ENCODE measurements at places on chromosomes 1 and 21.

DNA sequence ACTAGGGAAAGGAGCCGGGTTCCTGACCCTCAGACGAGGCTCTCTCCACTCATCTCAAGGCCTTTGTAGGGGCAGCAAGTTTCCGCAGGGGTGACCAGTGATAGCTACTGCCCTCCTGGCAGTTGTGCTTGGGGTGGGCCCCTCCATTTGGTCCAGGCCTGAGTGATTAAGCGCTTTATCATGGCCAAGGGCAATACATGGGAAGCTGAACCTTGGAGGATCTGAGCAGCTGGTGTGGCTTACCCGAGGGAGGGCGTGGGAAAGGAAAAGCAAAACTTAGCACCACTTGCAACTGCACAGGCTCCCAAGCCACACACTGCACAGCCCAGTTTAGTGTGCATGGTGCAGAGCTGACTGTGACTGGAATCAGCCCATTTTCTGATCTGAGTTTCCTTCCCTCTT lies 47.8 kb downstream of the GADD45A start:
- no peak for DNase-seq

- no peak for DNase-seq
Observed at GRCh38 chr1:61869691-61870109, 127.4 kb downstream of the PATJ start.

DNA sequence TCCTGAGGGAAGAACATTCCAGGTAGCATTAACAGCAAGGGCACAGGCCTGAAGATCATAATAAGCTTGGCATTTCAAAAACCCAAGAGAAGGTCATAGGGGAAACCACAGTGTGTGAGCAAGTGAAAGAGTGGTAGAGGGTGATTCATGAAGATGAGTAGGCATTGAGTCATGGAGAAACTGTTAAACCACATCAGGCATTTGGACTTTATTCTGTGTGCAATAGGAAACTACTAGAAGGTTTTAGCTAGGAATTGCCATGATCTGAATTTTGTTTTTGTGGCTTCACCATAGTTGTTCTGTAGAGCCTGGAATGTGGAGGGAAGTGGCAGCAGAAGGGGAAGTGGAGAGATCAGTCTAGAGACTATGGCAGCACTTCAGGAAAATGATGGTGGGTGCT lies 359.0 kb upstream of the PTBP2 start:
- peak; percentile 3 for DNase-seq

GRCh38 chr1:55065648-55066047 lies 26.3 kb downstream of the PCSK9 start:
- DNase-seq, result peak; percentile 64

GRCh38 chr1:86845514-86845913 lies 68.4 kb downstream of the SELENOF start:
- DNase-seq, result no peak

GRCh38 chr21:42214081-42214750 lies 4.7 kb upstream of the ABCG1 start:
- DNase-seq, result no peak

DNA sequence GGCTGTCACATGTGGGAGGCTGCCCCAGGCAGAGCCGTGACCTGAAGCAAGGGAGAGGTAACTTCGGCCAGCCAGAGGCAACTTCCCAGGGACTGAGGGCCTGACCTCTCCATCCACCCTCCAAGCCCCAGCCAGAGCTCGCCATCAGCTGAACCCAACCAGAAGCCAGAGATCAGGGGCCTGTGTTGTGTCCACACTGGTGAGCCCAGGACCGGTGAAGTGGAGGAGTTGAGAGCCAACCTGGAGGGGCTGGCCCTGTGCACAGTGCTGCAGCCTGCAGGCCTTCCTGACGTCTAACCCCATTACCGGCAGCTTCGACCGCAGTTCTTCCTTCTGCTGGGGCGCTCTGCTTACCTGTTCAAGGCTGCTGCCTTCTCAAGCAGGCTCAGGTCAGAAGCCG lies 19.6 kb upstream of the PDE9A start:
- no peak for DNase-seq

DNA sequence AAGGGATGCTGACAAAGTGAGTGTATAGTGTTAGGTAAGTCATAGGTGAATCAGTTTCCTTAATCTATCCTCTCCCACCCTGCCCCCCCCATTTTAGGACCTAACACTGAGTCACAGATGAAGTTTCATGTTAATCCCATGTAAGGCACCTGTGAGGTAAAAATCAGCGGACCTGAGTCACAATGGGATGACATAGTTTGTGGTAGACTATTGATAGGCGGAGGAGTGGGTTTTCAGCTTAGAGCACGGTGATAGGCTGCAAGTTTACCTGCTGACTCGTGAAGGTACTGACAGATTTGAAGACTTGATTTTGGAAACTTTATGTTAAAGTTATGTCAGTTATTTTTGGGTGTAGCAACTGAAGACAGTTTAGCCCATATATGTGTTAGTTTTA lies 1.7 kb downstream of the TOR1AIP1 start:
- DNase-seq, result no peak

DNA sequence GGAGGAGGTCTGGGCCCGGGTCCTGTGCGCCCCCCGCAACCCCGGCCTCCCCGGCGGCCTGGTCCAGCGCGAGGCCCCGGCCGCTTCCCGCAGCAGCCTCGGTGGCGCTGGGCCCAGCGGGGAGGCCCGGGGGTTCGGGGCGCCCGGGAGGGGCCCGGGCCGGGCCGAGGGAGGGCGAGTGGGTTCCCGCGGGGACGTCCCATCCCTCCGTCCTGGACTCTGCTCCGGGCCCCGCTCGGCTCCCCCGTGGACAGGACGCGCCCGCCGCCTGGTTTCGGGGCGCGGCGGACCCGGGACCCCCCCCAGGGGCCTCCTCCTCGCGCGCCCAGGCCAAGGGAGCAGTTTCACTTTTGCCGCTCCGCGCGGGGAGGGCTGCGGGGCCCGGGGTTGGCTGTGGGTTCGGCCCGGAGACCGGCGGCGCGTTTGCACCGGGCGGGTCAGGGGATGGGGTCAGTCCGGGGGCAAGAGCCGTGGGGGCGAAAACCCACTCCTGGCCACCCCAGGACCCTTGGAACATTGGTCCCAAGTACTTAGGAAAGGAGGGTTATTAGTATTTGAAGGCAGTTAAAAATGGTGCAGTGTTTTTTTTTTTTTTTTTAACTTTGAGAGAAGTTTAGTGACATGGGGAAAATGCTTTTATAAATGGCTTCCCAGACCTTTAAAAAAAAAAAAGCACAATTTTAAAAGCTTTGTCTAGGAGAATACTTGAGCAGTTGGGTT lies 677 bp downstream of the AGPAT3 start:
- no peak for DNase-seq

DNA sequence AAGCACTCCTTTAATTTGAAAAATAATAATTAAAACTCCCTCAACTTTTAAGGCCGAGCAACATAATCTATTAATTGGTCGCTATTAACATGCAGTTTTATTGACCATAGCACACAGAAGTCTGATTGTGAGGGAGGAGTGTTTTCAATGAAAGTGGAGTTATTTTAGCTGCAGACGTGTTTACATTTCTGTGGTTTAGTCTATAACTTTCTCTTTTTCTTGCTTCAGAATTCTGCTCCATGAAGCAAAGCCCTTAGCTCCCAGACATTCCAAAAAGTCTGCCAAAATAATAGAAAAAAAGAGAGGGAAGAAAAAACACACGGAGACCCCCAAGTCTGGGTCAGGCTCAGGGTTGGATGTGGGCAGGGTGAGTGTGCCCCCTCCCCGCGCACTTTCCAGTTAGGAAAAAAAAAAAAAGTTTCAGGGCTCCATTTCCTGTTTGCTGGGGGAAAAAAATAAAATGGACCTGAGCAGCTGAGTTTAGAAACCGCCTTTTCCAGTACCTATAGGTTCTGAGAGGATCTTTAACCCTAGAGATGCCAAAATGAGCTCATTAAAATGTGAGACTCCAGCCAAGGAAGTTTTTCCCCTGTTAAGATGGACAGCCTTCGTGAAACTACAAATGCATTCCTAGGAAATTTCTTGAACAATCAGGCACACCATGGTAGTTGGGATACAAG lies 143.7 kb upstream of the ETS2 start:
- DNase-seq, result no peak

DNA sequence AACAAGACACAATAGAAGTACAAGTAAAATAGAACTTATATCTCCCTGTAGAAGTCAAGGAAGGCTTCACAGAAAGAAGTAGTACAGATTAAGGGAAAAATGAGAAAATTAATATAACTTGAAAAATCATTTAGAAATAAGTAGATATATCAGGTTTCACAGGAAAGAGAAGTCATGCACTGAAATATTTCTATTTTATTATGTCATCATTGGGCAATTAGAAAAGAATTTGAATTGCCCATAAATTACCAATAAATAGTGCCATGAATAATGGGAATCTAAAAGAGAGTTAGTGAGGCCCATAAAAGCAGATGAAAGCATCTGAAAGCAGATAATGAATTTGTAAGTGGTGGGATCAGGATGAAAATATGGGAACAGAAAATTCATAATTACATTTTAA lies 1597.8 kb downstream of the PLA2G4A start:
- no peak for DNase-seq

- DNase-seq, result no peak
Observed at GRCh38 chr1:181969902-181970301, 91.6 kb downstream of the ZNF648 start.

DNA sequence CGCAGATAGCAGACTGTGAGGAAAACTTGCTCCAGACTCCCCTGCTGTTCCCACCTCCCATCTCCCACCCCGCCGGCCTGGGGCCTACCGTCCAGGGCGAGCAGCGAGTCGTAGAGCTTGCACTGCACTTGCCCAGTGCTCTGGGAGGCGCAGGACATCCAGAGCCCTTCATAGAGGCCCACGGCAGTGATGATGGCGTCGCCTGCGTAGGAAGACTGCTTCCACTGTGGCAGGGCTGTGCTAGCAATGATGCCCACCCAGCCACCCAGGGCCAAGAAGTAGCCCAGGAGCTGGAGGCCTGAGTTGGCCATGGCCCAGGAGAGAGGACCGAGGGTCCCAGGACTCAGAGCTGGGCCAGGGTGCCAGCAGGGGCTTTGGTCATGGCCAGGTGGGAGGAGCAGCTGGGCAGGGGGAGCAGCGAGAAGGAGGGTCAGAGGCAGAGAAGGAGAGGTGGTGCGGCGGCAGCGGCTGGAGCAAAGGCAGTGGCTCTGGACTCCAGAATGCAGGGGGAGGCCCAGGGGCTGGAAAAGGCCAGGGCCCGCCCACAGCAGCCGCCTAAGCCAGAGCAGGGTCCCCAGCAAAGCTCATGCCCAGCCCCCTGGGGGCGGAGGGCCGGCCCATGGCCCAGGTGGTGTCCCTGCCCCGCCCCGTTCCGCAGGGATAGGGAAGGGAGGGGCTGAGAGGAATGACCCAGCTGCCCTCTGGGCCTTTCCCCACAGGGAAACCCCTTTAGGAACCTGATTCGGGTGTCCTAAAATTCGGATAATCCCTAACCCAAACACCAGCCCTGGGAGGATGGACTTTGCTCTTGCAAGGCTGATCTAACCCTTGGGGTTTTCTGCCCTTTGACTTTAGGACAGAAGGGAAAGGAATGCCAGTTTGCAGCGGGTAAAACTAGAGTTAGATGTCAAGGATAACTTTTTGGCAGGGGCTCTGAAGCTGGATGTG lies at the start of gene CLDN19:
CLDN19 (minus strand) TSS at position 484 of the 948 bp plus-strand sequence; CDS start at position 311, 173 bp downstream.
- DNase-seq, result no peak

- no peak for DNase-seq
Observed at GRCh38 chr1:213723187-213723586, 264.6 kb upstream of the PROX1 start.

DNA sequence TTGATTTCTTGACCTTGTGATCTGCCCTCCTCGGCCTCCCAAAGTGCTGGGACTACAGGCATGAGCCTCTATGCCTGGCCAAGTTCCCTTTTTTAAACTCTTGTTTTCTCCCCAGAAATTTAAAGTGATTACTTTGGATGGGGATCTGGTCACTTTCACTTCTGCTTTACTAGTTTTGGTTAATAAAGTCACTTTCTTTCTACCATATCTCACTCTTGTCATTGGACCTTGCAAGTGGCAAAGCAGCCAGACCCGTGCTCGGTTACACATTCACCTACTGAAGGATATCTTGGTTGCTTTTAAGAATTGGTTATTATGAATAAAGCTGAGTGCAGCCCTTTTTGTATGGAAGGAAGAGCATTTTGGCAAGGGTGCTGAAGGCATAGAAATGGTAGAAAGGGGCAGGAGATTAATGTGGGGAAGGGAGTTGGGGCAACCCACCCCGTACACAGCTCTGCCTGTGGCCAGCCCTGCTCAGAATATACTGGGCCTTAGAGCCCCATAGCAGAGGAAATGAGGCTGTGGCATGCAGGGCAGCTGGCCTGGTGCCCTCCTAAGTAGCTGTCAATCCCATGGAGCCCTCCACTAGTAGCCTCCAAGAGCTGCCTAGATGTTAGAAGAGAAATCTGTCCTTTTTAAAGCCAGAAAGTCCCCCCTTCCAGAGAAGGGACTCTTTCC lies 40.7 kb downstream of the CD2 start:
- no peak for DNase-seq

GRCh38 chr1:89546082-89546889 lies 21.7 kb downstream of the LRRC8B start:
- no peak for DNase-seq

- no peak for DNase-seq
Observed at GRCh38 chr21:21007606-21008005, 9.4 kb downstream of the NCAM2 start.

DNA sequence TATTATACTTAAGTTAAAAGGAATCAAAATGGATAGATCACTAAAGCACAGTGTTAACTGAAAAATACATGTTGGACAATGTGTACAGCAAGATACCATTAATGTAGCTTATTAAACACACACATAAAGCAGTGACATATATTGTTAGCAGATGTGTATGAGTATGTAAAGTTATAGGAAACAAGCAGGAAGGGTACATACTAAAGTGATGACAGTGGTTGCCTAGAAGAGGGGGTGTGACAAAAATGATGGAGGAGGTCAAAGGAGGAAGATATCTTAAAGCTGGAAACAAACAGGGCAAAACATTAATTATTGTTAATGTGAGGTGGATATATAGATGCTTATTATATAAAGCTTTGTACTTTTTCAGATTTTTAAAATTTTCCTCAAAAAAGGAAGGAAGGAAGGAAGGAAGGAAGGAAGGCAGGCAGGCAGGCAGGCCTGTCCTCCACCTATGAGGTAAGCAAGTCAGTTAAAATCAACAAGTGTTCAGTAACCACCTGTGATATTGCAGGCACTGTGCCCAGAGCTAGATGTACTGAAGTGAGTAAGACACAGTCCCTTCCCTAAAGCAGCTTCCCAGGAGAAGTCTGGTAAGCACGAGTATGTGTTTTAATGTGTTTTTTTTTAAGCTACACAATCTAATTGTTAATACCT lies 252.9 kb upstream of the NR5A2 start:
- DNase-seq, result no peak

- no peak for DNase-seq
Observed at GRCh38 chr1:189662190-189662589, 815.5 kb downstream of the BRINP3 start.

DNA sequence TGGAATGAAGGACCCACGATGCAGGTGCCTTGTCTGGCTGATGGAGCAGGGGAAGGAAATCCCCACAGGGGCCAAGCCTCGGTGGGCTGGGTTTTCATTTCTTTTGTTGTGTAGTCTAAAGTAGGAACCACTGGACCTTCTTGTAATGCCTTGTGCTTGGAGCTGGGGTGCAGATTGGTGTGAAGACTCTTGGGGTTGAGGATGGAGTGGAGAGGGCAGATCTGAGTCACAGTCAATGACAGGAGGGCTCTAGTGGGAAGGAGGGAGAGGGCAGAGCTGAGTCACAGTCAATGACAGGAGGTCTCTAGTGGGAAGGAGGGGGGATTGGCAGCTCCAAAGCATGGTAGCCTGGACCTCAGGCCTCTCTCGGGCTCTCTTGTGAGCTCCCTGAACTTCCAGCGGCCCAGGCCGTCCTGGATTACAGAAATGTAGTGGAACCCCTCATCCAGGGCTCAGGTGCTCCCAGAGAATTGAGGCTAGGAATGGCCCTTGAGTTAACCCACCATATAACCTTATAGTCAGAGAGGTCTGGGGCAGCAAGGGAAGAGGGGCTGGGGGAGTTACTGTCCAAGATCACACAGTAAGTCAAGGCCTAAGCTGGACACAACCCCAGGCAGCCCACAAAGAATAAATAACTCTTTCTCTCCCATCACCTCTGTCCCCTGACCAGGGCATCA lies 313.8 kb downstream of the MATN1 start:
- DNase-seq, result no peak

Measured in NCI-H1694 treated with DMSO at 0.1 percent for 48 hours (cell line).